Cardiac muscle cell (in vitro differentiated cells and primary cell): ENCODE measurements at places on chromosomes 12 and 14. TPM values are rescaled to one million over a fixed set of nuclear protein-coding genes. Genes with fewer than 3 reads are reported as not detected.

The SERPINA5 gene
- total RNA-seq, result not detected in 2 replicates

GRCh38 chr12:8644345-8645248, 18.0 kb downstream of the MFAP5 start:
- no peak overlapping the region for H3K4me3 ChIP-seq
- H3K27ac ChIP-seq, result no peak overlapping the region
- no peaks in the 10 kb centered on the region for H3K36me3 ChIP-seq
- DNase-seq, result peak; percentile 6
- no peaks in the 10 kb centered on the region for H3K27me3 ChIP-seq

GRCh38 chr14:96729889-96730288, 67.3 kb upstream of the VRK1 start:
- DNase-seq, result no peak
- H3K36me3 ChIP-seq, result no peaks in the 10 kb centered on the region
- no peak overlapping the region for H3K27ac ChIP-seq
- H3K4me3 ChIP-seq, result no peak overlapping the region
- no peaks in the 10 kb centered on the region for H3K4me1 ChIP-seq

- DNase-seq, result peak; percentile 62
- no peaks in the 10 kb centered on the region for H3K36me3 ChIP-seq
- H3K4me1 ChIP-seq, result no peaks in the 10 kb centered on the region
- H3K27me3 ChIP-seq, result peaks cover 48% of the 10 kb centered on the region
- no peak overlapping the region for H3K4me3 ChIP-seq
Observed at GRCh38 chr12:49288412-49288853, 6.5 kb upstream of the PRPH start.

DNA sequence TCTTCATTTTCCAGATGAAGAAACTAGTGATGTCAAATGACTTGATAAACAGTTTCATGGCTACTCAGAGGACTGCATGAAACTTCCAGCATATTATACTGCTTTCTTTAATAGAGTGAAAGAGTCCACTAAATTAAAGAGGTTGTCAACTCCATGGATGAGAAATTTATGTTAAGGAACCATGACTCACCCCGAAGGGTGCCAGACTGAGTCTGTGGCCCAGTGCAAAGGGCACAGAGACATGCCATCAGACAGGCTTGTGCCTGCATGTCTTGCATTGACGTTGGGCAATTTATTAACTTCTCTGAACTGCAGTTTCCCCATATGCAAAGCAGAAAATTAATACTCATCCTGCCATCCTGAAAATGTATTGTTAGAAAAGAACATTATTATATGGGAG, 382.4 kb downstream of the APAF1 start:
- H3K27ac ChIP-seq, result no peak overlapping the region
- H3K27me3 ChIP-seq, result no peaks in the 10 kb centered on the region
- H3K36me3 ChIP-seq, result no peaks in the 10 kb centered on the region

GRCh38 chr12:2960390-2960956, 1.3 kb downstream of the TEAD4 start:
- peaks cover 29% of the 10 kb centered on the region for H3K4me1 ChIP-seq
- no peaks in the 10 kb centered on the region for H3K36me3 ChIP-seq
- H3K27me3 ChIP-seq, result no peaks in the 10 kb centered on the region
- no peak for DNase-seq
- H3K4me3 ChIP-seq, result peak overlapping the region; percentile 65
- peak overlapping the region; percentile 93 for H3K27ac ChIP-seq

- H3K4me3 ChIP-seq, result no peak overlapping the region
- peaks cover 43% of the 10 kb centered on the region for H3K4me1 ChIP-seq
- no peaks in the 10 kb centered on the region for H3K27me3 ChIP-seq
- peak; percentile 87 for DNase-seq
- H3K36me3 ChIP-seq, result no peaks in the 10 kb centered on the region
Observed at GRCh38 chr12:2845280-2845679, 10.4 kb upstream of the NRIP2 start.

The SLCO1B1 gene
- total RNA-seq, result not detected in 2 replicates

- no peaks in the 10 kb centered on the region for H3K27me3 ChIP-seq
- DNase-seq, result no peak
- H3K27ac ChIP-seq, result no peak overlapping the region
- H3K4me1 ChIP-seq, result no peaks in the 10 kb centered on the region
Observed at GRCh38 chr14:72633551-72633950, 260.4 kb downstream of the DPF3 start.
